ENCODE measurements at places on chromosomes 11 and 22.

GRCh38 chr22:49543876-49544275, 283.8 kb downstream of the BRD1 start:
- peaks cover 2% of the 10 kb centered on the region for H3K4me1 ChIP-seq
- H3K27me3 ChIP-seq, result no peaks in the 10 kb centered on the region
- no peak for DNase-seq
- peaks cover 11% of the 10 kb centered on the region for H3K36me3 ChIP-seq

- peaks cover 15% of the 10 kb centered on the region for H3K4me1 ChIP-seq
- H3K36me3 ChIP-seq, result peaks cover 5% of the 10 kb centered on the region
- H3K27ac ChIP-seq, result peak overlapping the region; percentile 95
- H3K27me3 ChIP-seq, result no peaks in the 10 kb centered on the region
- H3K4me3 ChIP-seq, result peak overlapping the region; percentile 92
These were observed 489 bp downstream of the NUP98 start for GRCh38 chr11:3796801-3797328.

DNA sequence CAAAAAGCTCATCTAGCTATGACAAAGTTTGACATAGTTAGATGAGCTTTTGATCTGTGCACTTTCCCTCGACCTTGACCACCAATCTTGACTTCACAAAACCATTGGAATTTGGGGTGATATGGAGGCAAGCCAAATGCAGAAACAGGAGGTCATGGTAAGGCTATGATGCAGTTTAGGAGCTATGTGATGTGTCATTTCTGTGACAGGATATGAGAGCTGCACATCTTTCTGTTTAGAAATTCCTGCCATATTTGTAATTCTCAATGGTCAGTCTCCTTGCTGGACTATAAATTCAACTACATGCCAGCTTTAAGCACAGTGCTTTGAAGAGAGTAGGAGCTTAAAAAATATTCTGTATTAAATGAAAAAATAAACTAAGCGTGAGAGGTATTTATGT, 12.9 kb downstream of the OR51B6 start:
- no peak for DNase-seq
- H3K27me3 ChIP-seq, result peaks cover 5% of the 10 kb centered on the region
- H3K4me1 ChIP-seq, result no peaks in the 10 kb centered on the region
- no peak overlapping the region for H3K27ac ChIP-seq
- no peak overlapping the region for H3K4me3 ChIP-seq
- no peaks in the 10 kb centered on the region for H3K36me3 ChIP-seq

DNA sequence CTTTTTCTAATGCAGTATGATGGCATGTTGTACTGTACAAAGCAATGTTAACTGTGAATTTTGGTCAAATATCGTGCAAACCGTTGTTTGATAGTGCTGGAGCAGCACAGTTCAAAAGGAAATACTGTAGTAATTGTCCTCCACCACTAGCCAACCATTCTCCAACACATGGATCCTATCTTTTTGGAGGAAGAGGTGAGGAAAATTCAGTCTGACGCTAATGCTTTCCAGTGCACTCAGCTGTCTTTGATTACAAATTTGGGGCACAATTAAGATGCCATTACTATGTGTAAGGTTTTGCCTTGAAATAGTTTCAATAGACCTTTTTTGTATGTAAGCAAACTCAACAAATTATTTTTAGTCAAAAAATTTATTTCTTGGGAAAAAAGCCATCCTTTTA, 240.5 kb upstream of the CCDC179 start:
- H3K36me3 ChIP-seq, result no peaks in the 10 kb centered on the region
- no peak overlapping the region for H3K4me3 ChIP-seq
- H3K4me1 ChIP-seq, result no peaks in the 10 kb centered on the region
- no peaks in the 10 kb centered on the region for H3K27me3 ChIP-seq

DNA sequence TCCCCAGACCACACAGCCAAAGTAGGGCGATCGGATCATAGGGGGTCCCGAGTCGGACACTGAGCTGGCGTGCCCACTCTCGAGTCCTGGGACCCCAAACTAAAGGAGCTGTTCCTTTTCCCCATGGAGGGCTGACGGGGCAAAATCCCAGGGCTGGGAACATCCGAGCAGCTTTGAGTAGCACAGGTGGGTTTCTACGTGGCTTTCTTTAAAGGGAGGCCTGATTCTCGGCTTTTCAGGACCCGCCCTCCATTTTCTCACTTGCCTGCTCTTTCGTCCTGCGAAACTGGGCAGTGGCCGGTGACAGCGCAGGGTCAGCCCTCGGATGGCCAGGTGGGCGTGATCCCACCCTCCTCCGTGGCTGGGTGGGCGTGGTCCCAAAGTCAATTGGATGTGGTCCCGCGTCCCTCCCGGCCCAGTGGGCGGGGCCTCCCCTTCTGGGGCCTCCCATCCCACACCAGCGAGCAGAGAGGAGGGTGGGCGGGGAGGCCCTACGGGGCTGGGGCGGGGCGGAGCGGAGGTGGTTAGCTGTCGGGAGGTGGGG, 17.5 kb upstream of the TXNRD2 start:
- peaks cover 5% of the 10 kb centered on the region for H3K4me1 ChIP-seq
- no peak overlapping the region for H3K27ac ChIP-seq
- H3K36me3 ChIP-seq, result peaks cover 2% of the 10 kb centered on the region
- no peaks in the 10 kb centered on the region for H3K27me3 ChIP-seq
- H3K4me3 ChIP-seq, result no peak overlapping the region
- no peak for DNase-seq

DNA sequence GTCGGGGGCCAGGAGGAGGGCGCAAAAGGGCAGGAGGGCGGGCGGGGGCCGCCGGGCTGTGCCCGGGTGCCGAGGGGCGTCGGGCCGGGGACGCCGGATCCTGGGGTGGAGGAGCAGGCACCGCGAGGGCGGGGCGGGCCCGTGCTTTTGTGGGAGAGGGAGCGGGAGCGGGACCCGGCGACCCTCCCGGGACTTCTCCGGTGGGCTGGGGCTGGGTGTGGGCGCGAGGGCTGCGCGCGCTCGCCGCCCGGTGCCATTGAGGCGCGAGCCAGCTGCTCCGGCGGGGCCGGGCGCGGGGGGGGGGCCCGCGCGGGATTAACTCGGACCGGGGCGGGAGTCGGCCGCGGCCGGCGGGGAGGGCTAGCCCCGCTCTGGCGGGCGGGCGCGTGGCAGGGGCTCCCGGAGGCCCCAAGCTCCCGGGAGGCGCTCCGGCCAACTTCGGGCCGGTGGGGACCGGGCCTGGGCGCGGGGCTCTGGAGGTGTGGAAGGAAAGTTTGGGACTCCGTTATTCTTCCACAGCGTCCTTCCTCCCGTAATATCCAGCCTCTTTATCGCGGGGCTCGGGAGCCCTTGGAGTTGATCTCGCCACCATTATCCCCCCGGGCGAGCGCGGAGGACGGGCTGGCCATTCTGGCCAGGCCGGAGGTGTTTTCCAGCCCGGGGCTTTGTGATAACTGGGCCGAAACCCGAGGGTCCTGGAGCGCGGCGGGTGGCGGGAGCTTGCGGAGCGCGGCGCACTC, 936 bp downstream of the CECR2 start:
- H3K36me3 ChIP-seq, result peaks cover 2% of the 10 kb centered on the region
- DNase-seq, result peak; percentile 3
- peak overlapping the region; percentile 73 for H3K4me3 ChIP-seq
- peaks cover 26% of the 10 kb centered on the region for H3K27me3 ChIP-seq
- no peak overlapping the region for H3K27ac ChIP-seq

DNA sequence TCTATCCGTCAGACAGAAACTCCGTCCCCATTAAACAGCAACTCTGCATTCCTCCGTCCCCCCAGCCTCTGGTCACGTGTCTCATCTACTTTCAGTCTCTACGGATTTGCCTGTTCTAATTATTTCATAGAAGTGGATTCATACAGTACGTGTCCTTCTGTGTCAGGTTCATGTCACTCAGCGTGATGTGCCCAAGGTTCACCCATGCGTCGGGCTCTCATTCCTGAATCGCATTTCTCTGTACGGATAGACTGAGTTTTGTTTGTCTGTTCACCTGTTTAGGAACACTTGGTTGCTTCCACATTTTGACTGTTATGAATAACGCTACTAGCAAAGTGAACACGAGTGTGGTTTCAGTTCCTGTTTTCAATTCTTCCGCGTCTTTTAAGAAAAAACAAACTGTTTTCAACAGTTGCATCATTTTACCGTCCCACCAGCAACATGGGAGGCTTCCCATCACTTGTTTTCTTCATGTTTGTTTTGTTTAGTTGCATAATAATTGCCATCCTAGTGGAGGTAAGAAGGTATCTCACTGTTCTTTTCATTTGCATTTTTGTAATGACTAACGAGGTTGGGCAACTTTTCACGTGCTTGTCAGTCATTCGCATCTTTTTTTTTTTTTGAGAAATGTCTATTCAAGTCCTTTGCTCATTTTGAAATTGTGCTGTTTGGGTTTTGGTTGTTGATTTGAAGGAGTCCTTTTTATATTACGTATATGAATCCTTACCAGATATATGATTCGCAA, 8.9 kb upstream of the NLRP6 start:
- H3K27ac ChIP-seq, result peak overlapping the region; percentile 99
- H3K4me1 ChIP-seq, result peaks cover 18% of the 10 kb centered on the region

DNA sequence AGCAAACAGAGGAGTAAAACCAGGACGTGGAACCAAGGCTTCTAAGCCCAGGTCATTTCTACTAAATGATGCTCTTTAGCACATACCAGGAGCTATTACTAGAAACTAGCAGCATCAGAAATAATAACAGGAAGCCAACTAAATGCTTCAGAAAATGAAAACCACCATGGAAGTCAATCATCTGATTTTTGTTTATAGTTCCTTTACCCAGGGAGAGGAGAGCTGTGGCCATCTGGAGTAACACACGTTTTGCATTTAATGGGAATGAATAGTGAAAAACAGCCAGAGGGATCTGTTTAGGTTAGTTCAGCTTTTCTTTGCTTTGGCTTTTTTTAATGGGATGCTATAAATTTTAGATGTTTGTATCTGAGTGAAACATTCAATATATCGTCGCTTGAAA, 250.7 kb upstream of the ARHGAP20 start:
- no peaks in the 10 kb centered on the region for H3K36me3 ChIP-seq
- no peak overlapping the region for H3K27ac ChIP-seq
- H3K4me3 ChIP-seq, result no peak overlapping the region
- peaks cover 4% of the 10 kb centered on the region for H3K4me1 ChIP-seq

- peaks cover 3% of the 10 kb centered on the region for H3K36me3 ChIP-seq
- no peaks in the 10 kb centered on the region for H3K27me3 ChIP-seq
- H3K27ac ChIP-seq, result peak overlapping the region; percentile 95
These were observed 866 bp downstream of the MED17 start for GRCh38 chr11:93784935-93785360.

DNA sequence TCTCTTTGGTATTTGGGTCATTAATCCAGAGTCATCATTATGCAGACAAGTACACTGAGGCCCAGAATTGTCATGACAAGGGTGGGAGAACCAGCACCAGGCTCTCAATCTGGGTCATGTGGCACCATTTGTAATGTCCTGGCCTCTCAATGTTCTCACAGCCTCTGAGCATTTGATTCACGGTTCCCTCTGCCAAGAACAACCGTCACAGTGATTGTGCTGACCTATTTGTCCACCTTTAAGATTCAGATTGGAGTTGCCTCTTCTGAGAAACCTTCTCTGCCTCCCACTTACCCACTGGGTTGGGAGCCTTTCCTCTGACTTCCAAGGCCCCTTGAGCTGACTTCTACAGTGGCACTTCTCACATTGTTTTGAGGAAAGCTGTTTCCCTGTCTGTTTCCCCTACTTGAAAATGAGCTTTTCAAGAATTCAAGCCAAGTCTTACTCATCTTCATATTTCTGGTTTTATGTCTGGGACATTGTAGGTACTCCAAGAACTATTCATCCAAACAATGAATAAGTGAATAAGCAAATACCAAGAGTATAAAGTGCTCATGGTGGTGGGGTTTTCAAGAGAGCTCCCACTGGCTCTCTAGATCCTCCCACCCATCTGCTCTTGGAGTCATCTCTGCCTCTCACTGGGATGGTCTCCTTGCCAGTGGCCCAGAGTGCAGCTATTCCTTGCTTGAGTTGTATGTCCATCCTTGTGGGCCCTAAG, 126.4 kb upstream of the E2F8 start:
- no peak overlapping the region for H3K27ac ChIP-seq
- no peak for DNase-seq
- no peak overlapping the region for H3K4me3 ChIP-seq
- peaks cover 4% of the 10 kb centered on the region for H3K27me3 ChIP-seq
- peaks cover 3% of the 10 kb centered on the region for H3K4me1 ChIP-seq
- H3K36me3 ChIP-seq, result no peaks in the 10 kb centered on the region

DNA sequence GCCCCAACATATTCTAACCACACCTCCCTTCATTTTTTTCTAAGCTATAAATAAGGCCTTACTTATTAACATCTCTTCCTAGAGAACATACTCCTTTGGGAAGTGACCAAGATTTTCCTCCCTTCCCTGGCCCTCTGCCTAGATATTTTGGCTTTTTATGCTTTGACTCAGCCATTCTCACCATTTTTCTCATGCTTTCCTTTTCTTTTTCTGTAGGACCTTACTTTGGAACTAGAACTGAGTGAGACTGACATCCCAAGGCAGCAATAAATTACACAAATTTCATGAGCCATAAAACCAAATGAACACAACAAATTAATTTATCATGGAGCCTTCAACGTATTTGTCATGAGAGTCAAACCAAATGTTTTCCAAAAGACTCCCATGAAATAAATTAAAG, 142.7 kb upstream of the CTSC start:
- no peak overlapping the region for H3K4me3 ChIP-seq
- H3K36me3 ChIP-seq, result no peaks in the 10 kb centered on the region
- no peaks in the 10 kb centered on the region for H3K4me1 ChIP-seq
- H3K27me3 ChIP-seq, result peaks cover 1% of the 10 kb centered on the region
- no peak overlapping the region for H3K27ac ChIP-seq

GRCh38 chr11:2210366-2211112, 38.9 kb upstream of the TH start:
- no peak overlapping the region for H3K27ac ChIP-seq
- no peak overlapping the region for H3K4me3 ChIP-seq
- H3K4me1 ChIP-seq, result peaks cover 2% of the 10 kb centered on the region
- H3K36me3 ChIP-seq, result no peaks in the 10 kb centered on the region

- no peaks in the 10 kb centered on the region for H3K27me3 ChIP-seq
- H3K36me3 ChIP-seq, result no peaks in the 10 kb centered on the region
- no peak for DNase-seq
- no peak overlapping the region for H3K27ac ChIP-seq
These were observed 235.7 kb downstream of the DYNC2H1 start for GRCh38 chr11:103344886-103345285.

GRCh38 chr22:36358533-36359469, 29.0 kb downstream of the MYH9 start:
- H3K27ac ChIP-seq, result peak overlapping the region; percentile 94
- peak overlapping the region; percentile 68 for H3K4me3 ChIP-seq
- peaks cover 24% of the 10 kb centered on the region for H3K36me3 ChIP-seq
- no peak for DNase-seq
- peaks cover 79% of the 10 kb centered on the region for H3K4me1 ChIP-seq
- H3K27me3 ChIP-seq, result no peaks in the 10 kb centered on the region

DNA sequence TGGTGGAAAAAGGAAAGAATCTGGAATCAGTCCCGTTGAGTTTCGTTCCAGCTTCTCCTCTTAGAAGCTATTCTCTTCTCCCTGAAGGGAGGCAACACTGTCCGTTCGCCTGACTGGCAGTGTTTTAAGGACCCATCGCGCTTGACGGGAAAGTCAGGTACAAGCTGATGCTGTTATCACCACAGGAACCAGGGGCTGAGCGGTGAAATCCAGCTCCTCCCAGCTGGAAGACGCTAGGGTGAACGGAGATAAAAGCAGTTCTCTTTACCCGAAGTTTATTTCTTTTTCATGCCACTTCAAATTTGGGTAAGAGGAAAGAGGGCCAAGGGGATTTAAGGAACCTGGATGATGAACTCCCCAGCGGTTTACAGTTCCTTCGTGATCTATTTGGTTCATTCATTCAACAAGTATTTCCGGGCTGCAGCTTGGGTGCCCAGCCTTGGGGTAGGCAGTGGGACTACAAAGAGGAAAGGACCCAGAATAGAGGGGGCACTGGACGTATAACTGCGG, 551 bp upstream of the DEUP1 start:
- no peaks in the 10 kb centered on the region for H3K36me3 ChIP-seq
- no peak overlapping the region for H3K27ac ChIP-seq
- no peak overlapping the region for H3K4me3 ChIP-seq
- DNase-seq, result no peak

- H3K36me3 ChIP-seq, result no peaks in the 10 kb centered on the region
- no peaks in the 10 kb centered on the region for H3K4me1 ChIP-seq
- no peak overlapping the region for H3K27ac ChIP-seq
- H3K27me3 ChIP-seq, result peaks cover 17% of the 10 kb centered on the region
These were observed 111.8 kb downstream of the CTNND1 start for GRCh38 chr11:57873196-57873911.
